Substantia nigra (tissue), 51 donors: ENCODE measurements at places on chromosomes 7 and 10.

DNA sequence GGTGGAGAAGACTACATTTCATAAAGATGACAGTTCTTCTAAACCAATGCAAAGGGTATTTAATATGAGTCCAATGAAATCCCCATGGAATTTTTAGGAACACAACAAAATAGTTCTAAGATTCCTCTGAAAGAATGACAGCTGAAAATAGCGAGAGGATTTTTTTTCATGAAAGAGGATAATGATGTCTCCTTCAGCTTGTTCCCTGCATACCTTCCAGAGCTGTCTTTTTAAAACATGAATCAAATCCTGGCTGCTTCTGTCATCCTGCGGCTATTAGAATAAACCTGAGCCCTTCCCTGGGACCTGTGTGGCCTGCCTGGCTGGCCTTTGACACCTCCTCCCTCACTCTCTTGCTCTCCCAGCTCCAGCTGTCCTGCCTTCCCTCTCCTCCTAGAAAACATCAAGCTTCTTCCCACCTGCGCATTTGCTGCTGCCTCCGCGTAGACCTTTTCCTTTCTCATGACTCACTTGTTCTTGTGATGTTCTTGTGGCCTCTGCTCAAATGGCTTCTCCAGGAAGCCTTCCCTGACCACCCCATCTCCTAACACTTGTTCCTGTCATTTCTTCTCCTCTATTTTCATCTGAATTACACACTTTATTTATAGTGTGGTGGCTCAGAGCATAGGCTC, 57.4 kb downstream of the EEPD1 start:
- DNase-seq, result no peak

- DNase-seq, result no peak
Measured at GRCh38 chr7:155206318-155207020, 91.2 kb upstream of the INSIG1 start.

DNA sequence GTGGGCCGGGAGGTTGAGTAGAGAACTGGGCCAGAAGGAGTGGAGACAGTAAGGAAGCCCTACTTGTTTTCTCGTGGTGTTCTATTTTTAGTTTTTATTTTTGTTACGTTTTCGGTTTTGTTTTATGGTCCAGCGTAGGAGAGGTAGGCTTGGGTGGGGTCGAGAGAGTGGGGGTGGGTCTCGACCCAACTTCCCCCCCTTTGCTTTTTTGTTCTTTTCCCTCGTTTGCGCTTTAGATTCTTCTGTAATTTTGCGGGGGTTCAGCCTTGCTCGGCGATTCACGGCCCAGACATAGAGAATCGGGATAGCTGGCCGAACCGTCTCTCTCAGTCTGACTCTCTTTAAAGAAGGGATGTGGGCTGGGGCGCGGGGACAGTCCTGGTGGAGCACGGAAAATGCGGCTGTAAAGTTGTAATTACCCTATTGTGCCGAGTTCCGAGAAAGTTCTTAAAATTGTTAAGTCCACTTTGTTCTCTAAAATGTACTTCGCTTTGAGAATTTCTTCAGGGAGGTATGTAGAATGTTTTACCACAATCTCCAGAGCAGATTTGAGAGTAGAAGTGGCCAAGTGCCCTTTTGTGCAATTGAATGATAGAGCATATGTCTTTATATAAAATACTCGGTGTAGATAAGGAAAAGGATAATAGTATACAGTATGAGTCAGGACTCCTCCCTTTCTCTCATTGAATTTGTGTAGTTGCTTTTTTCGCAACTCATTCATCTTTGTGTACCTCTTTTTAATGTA, 816 bp downstream of the DMTF1 start:
- peak; percentile 9 for DNase-seq

GRCh38 chr7:3585826-3586225, 284.8 kb downstream of the SDK1 start:
- no peak for DNase-seq

- no peak for DNase-seq
Measured at GRCh38 chr10:76119036-76119435, 687.6 kb downstream of the LRMDA start.

DNA sequence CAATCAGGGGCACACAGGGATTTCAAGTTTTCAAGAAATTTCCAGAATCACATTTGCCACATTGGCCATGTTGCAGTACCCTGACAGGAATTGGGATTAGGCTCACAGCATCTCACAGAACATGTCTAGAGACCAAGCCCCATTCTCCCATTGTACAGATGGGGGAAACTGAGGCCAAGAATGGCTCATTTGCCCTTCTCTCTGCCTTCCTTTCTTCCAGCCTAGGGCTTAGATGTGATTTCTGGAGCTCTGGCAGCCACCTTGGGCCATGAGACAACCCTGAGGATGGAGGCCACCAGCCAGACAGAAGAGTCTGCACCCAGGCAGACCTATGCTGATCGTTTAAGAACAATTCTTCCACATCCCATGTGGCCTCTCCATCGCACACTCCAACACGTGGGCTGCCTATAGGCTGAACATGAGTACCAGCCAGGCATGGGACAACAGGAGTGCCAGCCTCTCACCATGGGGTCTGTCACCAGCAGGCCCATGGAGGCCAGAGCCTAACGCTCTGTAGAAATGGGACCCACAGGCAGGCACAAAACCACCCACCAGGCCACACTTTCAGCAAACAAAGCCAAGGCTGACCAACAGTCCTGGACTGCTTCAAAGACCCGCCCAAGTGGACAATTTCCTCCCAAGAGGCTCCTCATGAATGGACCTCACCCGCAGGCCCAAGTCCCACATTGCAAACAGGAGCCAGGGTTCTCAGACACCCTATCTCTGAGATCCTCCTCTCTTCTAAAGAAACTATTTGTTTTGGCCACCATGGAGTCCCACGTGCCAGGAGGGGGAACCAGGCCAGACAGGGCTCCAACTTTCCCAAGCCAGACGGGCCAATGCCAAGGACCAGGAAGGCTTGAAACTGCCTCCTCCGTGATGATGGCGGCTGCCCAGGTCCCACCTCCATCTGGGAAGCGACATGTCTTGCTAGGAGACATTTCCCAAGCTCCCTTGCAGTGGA, 20.7 kb downstream of the PDGFA start:
- DNase-seq, result no peak

DNA sequence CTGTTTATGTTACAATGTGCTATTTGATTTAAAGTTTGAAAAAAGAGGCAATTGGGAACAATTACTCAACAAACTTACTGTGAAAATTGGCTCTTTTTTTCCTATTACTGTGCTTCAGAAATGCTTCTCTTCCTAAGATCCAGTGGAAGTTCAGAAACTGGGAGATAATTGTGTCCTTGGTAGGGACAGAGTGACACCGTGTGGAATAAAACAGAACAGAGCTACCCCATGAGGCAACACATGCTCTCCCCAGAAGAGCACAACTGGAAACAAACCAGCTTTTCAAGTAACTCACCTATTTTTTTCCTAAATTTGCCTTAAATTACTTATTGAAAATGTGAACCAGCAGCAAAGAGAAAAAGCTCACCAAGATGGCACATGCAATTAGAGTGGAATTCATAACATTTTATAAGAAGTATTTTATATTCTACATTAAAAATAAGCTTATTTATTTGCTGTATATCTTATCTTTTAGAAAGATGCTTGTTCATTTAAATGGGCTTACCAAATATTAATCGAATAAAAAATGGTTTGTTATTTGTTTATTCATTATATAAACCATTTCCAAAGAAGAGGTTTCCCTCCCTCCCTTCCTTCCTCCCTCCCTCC, 346.1 kb upstream of the ANKRD30A start:
- no peak for DNase-seq

DNA sequence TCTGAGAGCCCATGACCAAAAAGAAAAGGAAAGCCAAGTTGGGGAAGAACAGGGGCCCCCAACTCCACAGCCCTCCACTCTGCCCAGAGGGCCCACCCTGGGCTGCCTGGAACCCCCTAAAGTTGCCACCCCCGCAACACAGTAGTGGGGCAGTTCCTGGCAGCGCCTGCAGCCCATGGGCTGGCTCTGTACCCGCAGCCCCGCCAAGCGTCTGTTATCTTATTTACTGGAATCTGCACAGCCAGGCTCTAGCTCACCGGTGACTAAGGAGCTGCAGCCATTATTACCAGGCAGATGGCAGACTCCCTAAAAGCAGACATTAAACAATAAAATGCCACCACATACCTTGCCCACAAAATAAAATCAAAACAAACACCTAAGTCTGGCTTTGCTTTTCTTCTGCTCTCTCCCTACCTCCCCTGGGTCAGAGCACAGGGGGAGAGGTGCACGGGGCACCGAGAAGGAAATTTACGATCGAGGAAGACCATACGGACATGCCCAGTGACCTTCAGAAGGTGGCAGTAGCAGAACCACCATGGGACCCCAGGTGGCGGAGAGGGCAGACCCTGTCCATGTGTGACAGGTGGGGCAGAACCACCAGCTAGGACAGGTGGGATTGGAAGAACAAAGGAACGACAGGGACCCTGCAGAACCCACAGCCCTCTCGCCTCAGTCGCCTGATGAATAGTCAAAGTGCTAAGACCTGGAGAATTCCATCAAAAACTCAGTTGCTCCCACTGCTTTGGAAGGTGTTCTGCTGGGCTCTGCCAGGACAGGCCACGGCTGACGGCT, 66.3 kb downstream of the PRKAG2 start:
- DNase-seq, result no peak

DNA sequence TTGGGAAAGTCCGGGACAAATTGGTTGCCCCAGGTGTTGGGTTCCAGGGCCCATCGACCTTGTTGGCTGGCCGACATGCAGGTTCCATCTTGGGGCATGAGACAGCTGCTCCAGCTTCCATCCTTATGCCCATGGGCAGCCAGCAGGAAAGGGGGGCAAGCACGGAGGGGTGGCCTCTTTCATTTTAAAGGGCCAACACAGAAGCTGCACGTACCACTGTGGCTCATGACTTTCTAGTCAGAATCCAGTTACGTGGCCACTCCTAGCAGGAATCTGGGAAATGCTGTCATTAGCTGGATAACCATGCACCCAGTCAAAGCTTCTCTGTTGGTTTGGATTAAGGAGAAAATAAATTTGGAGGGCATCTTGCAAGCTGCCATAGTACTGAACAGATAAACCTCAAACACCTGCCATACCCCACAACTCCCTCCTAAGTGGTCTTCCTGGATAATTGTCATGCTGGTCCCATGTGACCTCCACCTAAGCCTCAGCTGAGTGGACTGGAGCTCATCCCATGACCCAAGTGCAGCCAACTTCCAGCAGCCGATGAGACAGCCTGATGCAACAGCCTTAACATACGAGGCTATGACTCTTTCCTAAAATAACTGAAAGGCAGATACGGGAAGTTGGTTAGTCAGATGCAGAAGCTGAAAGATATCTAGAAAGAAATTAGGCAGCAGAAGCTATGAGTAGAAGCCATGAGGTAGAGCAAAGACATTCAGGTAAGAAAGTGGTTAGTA, 21.4 kb upstream of the GSDME start:
- DNase-seq, result no peak

GRCh38 chr7:76201732-76202665, at the start of gene SRRM3:
Gene SRRM3 (plus strand): TSS chr7:76201896. CDS start chr7:76235067, 33,171 bp downstream.
- DNase-seq, result peak; percentile 47

GRCh38 chr10:29127037-29127700, 161.7 kb upstream of the LYZL1 start:
- no peak for DNase-seq

- DNase-seq, result no peak
Measured at GRCh38 chr7:16007911-16008310, 321.4 kb upstream of the MEOX2 start.

GRCh38 chr7:98399890-98400541, 874 bp downstream of the BAIAP2L1 start:
- no peak for DNase-seq

DNA sequence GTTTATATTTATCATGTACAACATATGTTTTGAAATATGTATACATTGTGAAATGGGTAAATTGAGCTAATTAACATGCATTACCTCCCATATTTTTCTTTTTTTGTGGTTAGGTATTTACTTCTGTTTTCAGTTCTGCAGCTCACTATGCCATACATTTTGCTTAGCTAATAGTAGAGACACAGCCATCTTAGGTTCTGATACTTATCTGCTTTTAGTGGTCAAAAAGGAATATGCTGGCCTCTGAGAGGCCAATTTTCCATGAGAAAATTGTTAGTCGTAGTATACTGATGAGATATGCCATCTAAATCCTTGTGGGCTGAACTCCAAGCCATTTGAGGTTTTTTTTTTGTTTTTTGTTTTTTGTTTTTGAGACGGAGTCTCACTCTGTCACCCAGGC, 31.0 kb downstream of the SGPL1 start:
- DNase-seq, result no peak

DNA sequence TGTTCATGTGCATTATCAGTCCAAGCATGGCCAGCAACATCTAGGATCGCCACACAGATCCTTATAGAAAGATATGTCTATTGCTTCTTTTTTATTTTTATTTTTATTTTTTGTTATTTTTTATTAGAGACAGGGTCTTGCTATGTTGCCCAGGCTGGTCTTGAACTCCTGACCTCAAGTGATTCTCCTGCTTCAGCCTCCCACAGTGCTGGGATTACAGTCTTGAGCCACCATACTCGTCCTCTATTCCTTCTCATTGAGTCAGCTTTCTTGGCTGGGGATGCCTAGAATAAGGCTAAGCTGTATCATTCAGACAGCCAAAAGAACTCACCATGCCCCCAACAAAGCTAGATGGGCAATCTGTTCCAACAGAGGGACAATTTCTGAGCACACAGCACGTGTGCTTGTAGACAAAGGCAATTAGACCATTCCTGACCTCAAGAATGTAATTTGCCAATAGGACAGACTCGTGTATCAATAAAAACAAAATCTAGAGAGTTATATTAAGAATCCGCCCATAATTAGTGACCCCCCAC, 264.0 kb upstream of the NEBL start:
- no peak for DNase-seq

DNA sequence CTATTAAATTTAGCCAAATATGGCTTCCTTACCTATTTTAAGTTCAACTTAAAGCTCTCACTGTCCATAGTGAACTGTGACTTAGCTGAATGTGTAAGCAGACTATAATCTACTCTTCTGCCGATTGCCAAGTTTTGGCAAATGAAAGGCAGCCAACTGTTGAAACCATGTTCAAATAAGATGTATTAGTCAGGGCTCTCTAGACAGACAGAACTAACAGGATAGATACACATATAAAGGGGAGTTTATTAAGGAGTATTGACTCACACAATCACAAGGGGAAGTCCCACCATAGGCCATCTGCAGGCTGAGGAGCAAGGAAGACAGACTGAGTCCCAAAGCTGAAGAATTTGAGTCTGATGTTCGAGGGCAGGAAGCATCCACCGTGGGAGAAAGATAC, 837.7 kb upstream of the AUTS2 start:
- no peak for DNase-seq

DNA sequence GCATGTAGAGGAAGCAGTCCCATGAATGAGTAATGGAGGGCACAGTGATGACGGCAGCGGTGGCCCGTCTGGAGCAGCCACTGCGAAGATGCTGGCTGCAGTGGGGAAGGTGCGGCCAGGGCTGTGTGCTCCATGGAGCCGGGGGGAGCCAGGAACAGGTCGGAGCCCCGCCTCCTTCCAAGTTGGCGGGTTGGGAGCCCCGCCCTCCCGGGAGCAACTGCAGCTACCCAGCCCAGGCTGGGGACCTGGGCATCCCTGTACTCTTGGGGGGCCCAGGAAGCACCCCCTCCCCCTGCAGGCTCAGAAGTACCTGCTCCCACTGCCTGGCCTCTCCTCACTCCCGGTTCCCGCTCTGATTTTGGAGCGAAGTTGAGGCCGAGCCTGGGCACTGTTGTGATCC, 175.1 kb upstream of the ADCY1 start:
- DNase-seq, result no peak
